ENCODE measurements at places on chromosomes 16 and 17. TPM values are rescaled to one million over a fixed set of nuclear protein-coding genes. Genes with fewer than 3 reads are reported as not detected.
A peak's percentile ranks its signal among the peaks of the same experiment; 100 is the strongest.

- no peak for DNase-seq
- no peaks in the 10 kb centered on the region for H3K27me3 ChIP-seq
- H3K4me3 ChIP-seq = no peak overlapping the region
- H3K4me1 ChIP-seq = no peaks in the 10 kb centered on the region
- no peak overlapping the region for H3K27ac ChIP-seq
Measured at GRCh38 chr16:74192281-74192797, 104.3 kb upstream of the PSMD7 start.

DNA sequence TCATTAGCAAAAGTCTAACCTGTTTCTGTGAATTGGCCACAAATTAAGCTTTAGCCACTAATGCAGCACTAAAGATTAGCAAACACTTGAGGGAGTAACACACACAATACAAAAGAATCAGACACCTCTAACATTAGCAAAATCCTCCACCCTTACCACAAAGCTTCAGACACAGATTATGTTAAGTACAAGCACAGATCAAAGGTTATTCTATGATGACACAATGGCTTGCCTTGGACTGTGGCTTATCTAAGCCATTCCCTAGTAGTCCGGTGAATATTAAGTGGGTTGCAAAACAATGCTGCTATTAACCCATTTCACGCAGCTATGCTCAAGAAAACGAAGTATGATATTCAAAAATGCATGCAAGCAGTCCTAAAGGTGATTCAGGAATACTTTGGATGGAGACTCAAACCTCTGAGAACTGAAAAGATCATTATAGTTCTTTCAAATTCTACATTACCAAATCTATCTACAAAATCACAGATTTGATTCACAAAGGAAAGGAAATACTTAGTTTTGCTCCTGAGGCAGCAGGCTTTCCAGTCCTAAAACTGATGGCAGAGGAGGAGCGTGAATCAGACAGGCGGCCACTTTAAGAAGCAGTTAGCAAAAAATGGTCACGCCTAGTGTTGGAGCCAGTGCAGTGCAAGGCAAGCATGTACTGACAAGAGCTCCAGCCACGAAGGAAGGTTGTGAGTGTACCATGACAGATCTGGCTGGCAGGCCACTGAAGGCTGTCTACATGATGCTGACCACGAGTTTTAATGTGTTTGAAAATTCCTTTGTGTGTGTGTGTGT, 67.2 kb downstream of the PARN start:
- peak; percentile 21 for DNase-seq
- H3K36me3 ChIP-seq = peaks cover 5% of the 10 kb centered on the region
- no peak overlapping the region for H3K4me3 ChIP-seq

DNA sequence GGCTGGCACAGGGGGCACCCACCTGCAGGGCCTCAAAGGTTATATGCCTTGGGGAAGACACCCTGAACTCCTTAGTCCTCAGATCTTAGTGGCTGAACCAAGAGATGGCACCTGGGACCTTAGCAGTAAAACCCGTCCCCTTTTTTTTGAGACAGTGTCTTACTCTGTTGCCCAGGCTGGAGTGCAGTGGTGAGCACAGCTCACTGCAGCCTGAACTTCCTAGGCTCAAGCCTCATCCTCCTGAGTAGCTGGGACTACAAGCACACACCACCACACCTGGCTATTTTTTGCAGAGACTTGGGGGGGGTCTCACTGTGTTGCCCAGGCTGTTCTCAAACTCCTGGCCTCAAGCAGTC, 237.2 kb downstream of the MRTFB start:
- peaks cover 69% of the 10 kb centered on the region for H3K4me1 ChIP-seq
- DNase-seq = no peak
- no peak overlapping the region for H3K4me3 ChIP-seq

DNA sequence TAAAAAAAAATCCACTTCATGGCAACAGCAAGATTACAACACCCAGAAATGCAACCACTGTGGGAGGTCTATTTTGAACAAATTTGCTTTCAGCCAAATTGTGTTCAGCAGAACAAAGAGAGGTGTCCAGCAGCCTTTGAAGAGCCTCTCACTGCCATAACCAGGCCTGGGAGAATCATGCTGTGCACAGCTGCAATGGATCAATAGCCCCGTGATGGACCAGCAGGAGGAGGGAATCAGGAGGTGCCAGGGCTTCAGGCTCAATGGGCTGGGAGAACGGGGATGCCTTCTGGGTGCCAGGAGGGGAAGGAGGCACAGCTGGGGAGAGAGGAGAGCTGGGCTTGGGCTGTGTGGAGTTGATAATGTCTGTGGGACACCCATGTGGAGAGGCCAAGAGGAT, 366.2 kb upstream of the EEF2KMT start:
- no peaks in the 10 kb centered on the region for H3K27me3 ChIP-seq
- H3K27ac ChIP-seq = no peak overlapping the region
- no peaks in the 10 kb centered on the region for H3K4me1 ChIP-seq

DRC3 gene
- 2.8 TPM for total RNA-seq

- no peak overlapping the region for H3K4me3 ChIP-seq
- H3K27me3 ChIP-seq = no peaks in the 10 kb centered on the region
- H3K4me1 ChIP-seq = peaks cover 3% of the 10 kb centered on the region
- H3K27ac ChIP-seq = no peak overlapping the region
- no peaks in the 10 kb centered on the region for H3K36me3 ChIP-seq
- no peak for DNase-seq
Measured at GRCh38 chr16:67258161-67258835, 9.5 kb downstream of the SLC9A5 start.

TEX14 gene
- 0.09 TPM for total RNA-seq

GRCh38 chr17:20721171-20721570, 141.6 kb downstream of the CDRT15L2 start:
- H3K36me3 ChIP-seq = no peaks in the 10 kb centered on the region
- DNase-seq = no peak
- H3K4me1 ChIP-seq = no peaks in the 10 kb centered on the region
- H3K27ac ChIP-seq = no peak overlapping the region
- no peaks in the 10 kb centered on the region for H3K27me3 ChIP-seq
- no peak overlapping the region for H3K4me3 ChIP-seq

DNA sequence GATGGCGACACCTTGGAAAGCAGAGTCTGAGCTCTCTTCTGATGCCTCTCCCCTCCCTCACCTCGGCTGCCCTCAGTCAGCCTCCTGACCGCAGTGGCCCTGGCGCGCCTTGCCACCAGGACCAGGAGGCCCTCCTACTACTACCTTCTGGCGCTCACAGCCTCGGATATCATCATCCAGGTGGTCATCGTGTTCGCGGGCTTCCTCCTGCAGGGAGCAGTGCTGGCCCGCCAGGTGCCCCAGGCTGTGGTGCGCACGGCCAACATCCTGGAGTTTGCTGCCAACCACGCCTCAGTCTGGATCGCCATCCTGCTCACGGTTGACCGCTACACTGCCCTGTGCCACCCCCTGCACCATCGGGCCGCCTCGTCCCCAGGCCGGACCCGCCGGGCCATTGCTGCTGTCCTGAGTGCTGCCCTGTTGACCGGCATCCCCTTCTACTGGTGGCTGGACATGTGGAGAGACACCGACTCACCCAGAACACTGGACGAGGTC, 4.4 kb downstream of the GPR142 start:
- no peak overlapping the region for H3K4me3 ChIP-seq
- H3K27ac ChIP-seq = no peak overlapping the region
- peaks cover 6% of the 10 kb centered on the region for H3K27me3 ChIP-seq

GRCh38 chr16:89431158-89431584, 59.2 kb downstream of the ANKRD11 start:
- H3K4me3 ChIP-seq = no peak overlapping the region
- peaks cover 45% of the 10 kb centered on the region for H3K4me1 ChIP-seq
- H3K27me3 ChIP-seq = no peaks in the 10 kb centered on the region
- no peaks in the 10 kb centered on the region for H3K36me3 ChIP-seq
- no peak for DNase-seq
- H3K27ac ChIP-seq = no peak overlapping the region

DNA sequence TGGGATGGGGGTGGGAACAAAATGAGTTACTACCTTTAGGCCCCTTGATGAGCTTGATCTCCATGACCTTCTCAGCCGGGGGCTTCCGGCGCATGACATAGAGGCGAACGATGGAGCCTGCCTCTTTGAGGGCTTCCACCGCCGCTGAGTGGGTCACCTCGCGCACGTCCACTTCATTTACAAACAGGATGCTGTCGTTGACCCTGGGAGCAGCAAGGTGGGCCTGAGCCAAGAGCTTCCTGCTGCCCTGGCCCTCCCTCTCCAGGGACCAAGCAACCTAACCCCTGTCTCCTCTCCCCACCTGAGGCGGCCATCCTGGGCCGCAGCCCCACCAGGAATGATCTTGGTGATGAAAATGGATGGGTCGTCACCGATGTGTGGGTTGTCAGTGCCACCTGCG, 16.2 kb downstream of the DLG4 start:
- H3K27ac ChIP-seq = no peak overlapping the region
- no peak overlapping the region for H3K4me3 ChIP-seq
- no peak for DNase-seq
- peaks cover 29% of the 10 kb centered on the region for H3K36me3 ChIP-seq

- no peak for DNase-seq
- no peaks in the 10 kb centered on the region for H3K4me1 ChIP-seq
- no peaks in the 10 kb centered on the region for H3K36me3 ChIP-seq
- H3K27ac ChIP-seq = no peak overlapping the region
- H3K27me3 ChIP-seq = peaks cover 50% of the 10 kb centered on the region
Measured at GRCh38 chr16:168424-168823, 2.6 kb downstream of the HBM start.

EARS2 gene
- 27.7 TPM for total RNA-seq

GRCh38 chr17:39144416-39144840, 7.0 kb downstream of the PLXDC1 start:
- H3K36me3 ChIP-seq = no peaks in the 10 kb centered on the region
- no peaks in the 10 kb centered on the region for H3K27me3 ChIP-seq
- peaks cover 32% of the 10 kb centered on the region for H3K4me1 ChIP-seq
- DNase-seq = peak; percentile 88
- no peak overlapping the region for H3K4me3 ChIP-seq
- peak overlapping the region; percentile 76 for H3K27ac ChIP-seq

CMTM4 gene
- total RNA-seq = 8.1 TPM

OSBPL7 gene
- total RNA-seq = 3.1 TPM

DNA sequence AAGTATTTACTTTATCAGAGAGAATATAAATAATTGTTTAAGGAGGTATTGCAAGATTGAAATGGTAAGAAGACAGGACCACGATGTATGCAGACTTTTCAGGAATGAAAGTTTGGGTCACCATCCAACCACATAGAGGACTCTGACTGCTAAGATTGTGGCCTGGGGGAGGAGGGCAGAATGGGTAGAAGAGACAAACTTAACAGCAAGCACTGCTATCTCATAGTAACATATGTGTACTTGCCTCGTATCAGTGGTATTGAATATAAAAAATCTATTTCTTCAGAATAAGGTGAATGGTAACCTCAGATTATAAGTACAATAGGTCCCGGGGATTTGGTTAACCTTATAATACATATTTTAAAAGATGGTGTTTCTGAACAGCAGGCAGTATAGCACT, 5.8 kb downstream of the KRT10 start:
- H3K36me3 ChIP-seq = peaks cover 15% of the 10 kb centered on the region
- no peak overlapping the region for H3K4me3 ChIP-seq
- peaks cover 17% of the 10 kb centered on the region for H3K4me1 ChIP-seq
- no peaks in the 10 kb centered on the region for H3K27me3 ChIP-seq

SLC6A2 gene
- total RNA-seq = not detected

DNA sequence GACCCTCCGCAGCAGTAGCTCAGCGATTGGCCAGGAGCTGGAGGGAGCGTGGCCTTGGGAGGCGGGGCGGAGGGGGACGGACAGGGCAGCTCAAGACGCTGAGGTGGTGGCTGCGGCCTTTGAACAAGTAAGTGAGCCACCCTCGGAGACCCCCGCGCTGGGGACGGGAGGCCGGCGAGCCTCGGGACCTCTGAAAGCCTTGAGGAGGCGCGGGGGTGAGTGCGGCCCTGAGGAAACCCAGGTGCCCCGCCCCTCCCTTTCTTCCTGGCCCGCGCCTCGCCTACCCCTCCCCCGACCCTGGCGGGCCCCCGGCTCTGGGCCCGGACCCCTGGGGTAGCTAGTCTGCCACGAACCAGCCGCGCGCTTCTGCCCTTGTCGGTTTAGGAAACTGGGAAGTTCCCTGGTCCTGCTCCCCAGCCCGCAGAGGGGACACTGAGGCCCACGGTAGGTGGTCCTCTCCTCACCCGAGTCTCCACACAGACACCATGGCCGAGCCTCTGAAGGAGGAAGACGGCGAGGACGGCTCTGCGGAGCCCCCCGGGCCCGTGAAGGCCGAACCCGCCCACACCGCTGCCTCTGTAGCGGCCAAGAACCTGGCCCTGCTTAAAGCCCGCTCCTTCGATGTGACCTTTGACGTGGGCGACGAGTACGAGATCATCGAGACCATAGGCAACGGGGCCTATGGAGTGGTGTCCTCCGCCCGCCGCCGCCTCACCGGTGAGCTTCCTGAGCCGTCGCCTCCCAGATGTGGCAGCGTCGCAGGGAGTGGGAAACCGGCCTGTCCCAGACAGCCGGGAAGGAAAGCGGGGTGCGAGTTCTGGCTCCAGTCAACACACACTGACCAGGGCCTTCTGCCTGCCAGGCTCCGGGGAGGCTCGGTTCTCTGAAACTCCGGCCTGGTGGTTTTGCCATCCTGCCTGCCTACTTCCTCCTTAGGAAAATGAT, at the start of gene MAPK7:
Gene MAPK7 (plus strand): TSS at position 83 of the 945 bp plus-strand sequence. CDS start 403 bp downstream, at position 486.
- peaks cover 5% of the 10 kb centered on the region for H3K4me1 ChIP-seq
- peak within 1 kb of the TSS; percentile 96 for H3K27ac ChIP-seq
- no peak for DNase-seq
- peak within 1 kb of the TSS; percentile 78 for H3K4me3 ChIP-seq
- H3K36me3 ChIP-seq = peaks cover 44% of the 10 kb centered on the region
- H3K27me3 ChIP-seq = no peaks in the 10 kb centered on the region

CCT6B gene
- total RNA-seq = 0.75 TPM

DNA sequence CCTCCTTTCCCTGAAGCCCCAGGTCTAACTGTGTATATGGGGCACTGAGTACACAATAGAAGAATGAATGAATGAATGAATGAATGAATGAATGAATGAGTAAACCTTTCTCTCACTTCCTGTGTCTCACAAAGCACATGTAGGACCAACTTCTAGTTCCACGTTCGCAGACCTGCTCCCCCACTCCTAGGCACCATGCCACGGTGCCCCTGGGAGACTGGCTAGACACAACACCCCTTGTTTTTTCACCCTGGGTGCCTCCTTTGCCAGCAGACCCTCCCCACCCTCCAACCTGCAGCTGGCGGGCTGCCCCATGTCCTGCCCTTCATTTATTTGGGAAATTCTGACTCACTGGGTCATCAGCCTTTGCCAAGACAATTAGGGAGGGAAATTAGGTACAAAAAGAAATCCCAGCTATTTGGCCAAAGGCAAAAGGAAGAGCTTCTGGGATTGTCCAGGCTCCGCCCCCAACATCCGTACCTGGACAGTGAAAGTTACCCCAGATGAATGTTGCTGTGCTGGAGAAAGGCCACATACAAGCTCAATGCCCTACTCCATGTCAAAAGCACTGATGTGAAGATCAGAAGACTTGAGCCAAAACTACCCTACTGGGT, 7.7 kb downstream of the CES1 start:
- no peak overlapping the region for H3K27ac ChIP-seq
- H3K4me1 ChIP-seq = no peaks in the 10 kb centered on the region
- H3K27me3 ChIP-seq = no peaks in the 10 kb centered on the region
- H3K36me3 ChIP-seq = no peaks in the 10 kb centered on the region

DNA sequence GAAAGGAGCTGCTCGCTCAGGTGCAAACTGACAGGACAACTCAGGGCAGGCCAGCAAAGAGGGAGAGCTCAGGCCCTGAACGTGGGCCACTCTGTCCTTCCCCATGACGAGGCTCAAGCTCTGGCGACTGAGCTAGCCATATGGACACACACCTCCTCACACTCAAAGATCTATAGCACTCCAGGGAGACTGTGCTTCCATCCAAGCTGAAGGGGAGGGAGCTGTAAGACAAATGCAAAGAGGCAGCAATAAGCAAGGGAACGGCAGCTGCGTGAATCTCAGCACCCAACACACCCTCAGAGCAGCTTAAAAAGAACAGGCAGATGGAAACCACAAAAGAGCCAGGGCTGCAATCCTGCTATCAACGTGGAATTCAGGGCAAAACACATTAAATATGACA, 13.5 kb downstream of the NUDT16L1 start:
- peaks cover 74% of the 10 kb centered on the region for H3K36me3 ChIP-seq
- no peaks in the 10 kb centered on the region for H3K4me1 ChIP-seq
- no peak for DNase-seq
- H3K4me3 ChIP-seq = no peak overlapping the region
- H3K27me3 ChIP-seq = no peaks in the 10 kb centered on the region
- no peak overlapping the region for H3K27ac ChIP-seq
